ENCODE measurements at places on chromosomes 7 and 10.

DNA sequence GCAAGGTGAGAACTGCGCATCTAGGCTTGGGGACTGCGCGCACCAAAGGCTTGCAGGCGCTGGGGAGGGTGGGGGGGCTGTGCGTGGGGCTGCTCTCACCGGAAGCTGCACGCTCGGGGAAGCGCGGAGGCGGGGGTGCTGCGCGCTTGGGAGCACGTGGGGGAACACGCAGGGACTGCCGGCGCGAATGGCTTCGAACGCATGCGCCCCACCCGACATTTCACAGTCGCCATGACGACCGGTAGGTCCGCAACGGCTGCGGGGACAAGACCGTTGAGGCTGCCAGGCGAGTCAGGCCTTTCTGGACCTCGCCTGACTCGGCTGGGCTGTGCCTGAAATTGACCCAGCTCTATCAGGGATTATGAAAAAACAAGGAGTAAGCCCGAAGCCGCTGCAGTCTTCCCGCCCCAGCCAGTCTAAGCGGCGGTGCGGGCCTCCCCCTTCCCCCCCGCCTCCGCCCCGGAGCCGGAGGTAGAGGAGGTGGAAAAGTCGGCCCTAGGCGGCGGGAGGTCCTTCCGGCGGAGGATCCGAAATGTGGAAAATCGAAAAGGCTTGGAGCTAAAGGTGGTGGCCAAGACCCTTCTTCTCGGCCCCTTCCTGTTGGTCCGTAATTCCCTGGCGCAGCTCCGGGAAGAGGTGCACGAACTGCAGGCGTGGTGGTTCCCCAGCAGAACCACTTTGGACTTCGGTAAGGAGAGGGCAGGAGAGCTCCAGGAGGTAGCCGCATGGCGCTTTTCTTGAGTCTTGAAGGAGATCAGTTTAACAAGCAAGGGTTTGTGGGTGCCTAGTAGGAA is 34.9 kb upstream of the STEAP1 start:
- no peak for DNase-seq

GRCh38 chr10:51804866-51805265 is 105.5 kb upstream of the CSTF2T start:
- no peak for DNase-seq

DNA sequence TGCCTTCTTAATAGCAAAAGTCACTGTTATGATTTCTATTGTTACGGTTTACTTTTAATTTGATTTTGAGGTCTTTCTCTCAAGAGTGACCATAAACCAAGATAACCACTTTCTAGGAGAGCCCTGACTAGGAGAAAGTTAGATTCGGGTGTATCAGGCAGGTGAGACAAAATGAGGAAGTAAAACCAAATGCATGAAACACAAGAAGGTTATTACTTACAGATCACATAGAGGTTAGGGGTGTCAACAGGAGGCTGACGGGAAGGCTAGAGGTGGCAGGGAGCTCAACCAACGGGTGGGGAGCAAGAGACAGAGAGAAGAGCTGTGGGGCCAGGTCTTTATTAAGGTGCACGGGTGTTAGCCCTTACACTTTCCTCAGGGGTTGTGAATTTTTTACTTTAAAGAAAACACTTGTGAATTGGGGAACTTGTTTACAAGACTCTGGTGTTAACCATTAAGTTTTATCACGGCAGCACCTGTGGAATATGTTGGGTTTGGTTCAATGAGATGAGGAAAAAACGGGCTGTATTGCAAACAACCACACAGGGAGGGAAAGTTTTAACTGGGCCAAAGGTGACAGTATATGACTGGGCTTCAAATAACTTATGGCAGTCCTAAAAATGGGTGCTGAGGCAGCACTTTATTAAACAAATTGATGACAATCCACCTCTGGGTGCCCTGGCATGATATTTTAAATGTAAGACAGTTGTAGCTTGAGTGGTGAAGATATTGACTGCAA is 154.9 kb downstream of the SDHAF3 start:
- peak; percentile 11 for DNase-seq

GRCh38 chr10:97327348-97328294 is 6.9 kb downstream of the FRAT2 start:
- no peak for DNase-seq

- peak; percentile 98 for DNase-seq
Measured at GRCh38 chr10:101031128-101031795, at the start of the genes PDZD7 and SFXN3. Gene PDZD7, minus strand, starts transcription at chr10:101031129. Its CDS starts 910 bp downstream, at chr10:101030219. Gene SFXN3, plus strand, starts transcription at chr10:101031234. Its CDS starts 3,461 bp downstream, at chr10:101034695.

GRCh38 chr10:61543831-61544230 is 90.7 kb upstream of the TMEM26 start:
- no peak for DNase-seq

DNA sequence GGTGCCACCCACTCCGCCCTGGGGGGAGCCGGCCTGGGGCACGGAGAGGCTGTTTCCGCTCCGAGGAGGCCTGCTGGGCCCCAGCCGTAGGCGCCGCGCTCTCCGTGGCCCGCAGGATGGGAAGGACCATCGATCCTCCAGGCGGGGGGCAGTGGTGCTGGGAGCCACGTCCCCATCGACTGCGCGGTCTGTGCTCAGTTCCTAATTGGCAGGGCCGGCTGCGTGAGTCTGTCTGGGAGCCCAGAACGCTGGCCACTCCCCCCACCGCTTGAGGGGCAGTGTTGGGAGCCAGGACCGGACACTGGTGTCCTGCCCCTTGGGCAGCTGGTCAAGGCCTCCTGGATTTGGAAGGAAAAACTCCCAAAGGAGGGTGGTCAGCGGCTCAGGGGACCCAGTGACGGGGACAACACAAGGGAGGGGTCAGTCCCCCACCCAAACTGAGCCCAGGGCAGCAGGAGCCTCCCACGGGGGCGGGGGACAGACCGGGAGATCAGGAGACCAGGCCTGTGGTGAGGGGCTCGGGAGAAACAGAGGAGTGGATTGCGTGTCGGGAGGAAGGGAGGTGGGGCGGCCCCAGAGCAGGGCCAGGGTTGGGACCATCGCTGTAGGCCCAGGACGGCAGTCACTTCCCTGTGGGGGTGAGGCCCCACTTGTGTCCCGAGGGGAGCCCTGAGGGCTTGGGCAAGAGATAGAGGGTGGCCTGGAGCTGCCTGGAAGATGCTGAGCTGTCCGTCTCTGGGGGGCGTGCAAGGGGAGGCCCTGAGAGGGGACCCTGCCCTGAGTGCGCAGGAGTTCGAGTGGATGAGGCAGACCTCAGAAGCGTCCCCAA is 89.0 kb downstream of the UNCX start:
- no peak for DNase-seq

DNA sequence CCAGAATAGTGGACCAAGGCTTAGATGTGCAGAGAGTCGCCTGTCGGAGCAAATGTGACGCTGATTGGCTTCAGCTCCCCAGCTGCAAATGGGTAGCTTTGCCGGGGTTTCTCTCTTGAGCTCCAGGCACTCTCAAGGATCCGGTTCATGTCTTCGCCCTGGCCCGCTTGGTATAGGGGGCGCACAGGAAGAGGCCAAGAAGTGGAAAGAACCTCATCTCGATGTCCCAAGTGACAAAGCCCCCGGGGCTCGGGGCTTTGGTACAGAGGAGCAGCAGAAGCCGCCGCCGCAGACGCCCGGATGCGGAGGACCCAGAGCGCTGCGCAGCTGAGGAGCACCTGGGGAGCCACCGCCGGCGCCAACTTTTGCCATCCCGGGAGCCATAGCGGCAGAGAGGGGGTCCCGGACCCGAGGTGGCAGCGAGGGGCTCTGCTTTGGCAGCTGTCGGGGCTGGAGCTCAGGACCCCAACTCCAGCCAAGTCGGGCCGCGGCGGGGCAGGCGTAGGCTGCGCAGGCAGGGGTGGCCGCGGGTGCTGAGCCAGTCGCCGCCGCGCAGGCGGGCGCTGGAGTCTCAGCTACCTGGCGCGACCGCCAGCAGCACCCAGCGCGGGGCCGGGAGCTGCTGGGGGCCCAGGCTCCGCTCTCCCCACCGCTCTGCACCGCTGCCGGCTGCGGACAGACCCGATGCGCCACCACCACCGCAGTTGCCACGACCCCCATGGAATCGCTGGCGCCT is 466.6 kb downstream of the XPNPEP1 start:
- no peak for DNase-seq

DNA sequence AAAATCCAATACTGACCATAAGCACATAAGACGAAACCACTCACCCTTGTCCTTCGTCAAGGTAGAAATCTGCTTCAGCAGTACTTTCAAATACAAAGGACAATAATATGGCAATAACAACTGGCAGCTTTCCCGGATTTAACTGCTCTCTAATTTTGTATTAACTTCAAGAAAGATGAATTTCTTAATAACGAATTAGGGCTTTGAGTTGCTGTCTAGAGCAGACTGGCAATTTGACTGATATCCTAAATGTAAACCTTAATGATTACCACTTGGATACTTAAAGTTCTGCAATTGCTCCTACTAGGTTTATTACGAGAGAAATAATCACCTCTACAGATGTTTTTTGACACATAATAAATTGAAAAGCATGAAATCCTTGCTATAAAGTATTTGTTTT is 418.7 kb downstream of the MAGI2 start:
- no peak for DNase-seq
